ENCODE measurements at places on chromosomes 1 and 21.
A peak's percentile ranks its signal among the peaks of the same experiment; 100 is the strongest.

GRCh38 chr21:15276243-15276642 lies 211.4 kb upstream of the NRIP1 start:
- no peak for DNase-seq

- peak; percentile 46 for DNase-seq
These were observed 43.2 kb downstream of the C1orf198 start for GRCh38 chr1:230824919-230825721.

- DNase-seq, result no peak
These were observed 105.5 kb upstream of the TARDBP start for GRCh38 chr1:10906866-10907519.

- DNase-seq, result no peak
These were observed 17.2 kb upstream of the NFASC start for GRCh38 chr1:204853436-204853835.

- no peak for DNase-seq
These were observed 36.2 kb downstream of the KCTD3 start for GRCh38 chr1:215603319-215603718.

DNA sequence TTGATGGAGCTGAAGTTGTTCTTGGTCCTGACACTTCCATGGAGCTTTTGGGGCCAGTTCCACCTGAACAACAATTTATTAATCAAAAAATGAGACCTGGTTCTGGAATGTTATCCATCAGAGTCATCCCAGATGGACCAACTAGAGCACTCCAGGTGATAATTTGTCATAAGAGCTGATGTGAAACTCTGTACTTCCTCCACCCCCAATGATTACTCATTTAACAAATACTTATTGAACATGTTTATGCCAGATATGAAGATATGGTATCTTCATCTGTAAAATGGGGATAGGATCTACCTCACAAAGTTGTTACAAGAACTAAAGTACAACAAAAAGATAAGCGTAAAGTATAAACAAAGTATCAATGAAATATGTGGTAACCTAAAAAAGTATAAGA lies 153.2 kb downstream of the VPS13D start:
- DNase-seq, result no peak

DNA sequence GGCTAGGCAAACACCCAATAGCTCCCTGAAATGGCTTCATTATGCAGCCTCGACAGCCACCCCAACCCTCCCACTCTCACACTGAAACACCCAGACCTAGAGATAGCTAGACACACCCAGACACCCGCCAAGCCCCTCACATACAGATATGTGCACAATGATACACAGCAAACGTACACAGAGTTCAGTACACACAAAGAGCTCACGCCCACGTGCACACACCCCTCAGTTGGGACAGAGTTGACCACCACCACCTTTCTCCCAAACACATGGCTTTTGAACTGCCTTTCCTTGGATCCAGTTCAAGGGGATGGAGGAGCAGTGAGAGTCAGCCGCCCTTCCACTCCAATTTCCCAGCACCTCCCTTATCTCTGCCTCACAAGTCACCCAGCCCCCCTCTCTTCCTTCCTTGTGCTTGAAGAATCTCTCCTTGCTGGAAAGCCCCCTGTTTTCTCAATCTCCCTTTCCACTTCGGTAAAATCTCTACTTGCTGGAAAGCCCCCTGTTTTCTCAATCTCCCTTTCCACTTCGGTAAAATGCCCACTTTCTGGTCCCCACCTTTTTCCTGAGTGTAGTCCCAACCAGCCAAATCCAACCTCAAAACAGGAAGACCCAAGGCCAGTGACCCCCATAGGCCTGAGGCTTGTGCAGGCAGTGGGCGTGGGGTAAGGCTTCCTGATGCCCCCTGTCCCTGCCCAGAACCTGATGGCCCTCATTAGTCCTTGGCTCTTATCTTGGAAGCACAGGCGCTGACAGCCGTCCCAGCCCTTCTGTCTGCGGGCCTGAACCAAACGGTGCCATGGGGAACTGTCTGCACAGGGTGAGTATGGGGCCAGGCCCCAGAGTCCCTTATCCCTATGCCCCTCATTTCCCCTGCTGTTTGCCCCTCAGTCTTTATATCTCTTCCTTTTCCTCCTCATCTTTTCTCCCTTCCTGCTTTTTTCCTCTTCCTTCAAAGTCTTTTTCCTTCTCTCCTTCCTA lies at the start of gene ACKR1:
TSS of gene ACKR1 (plus strand) at position 715 of the 981 bp plus-strand sequence. CDS start at position 800, 85 bp downstream.
- DNase-seq, result no peak

GRCh38 chr1:237239248-237239647 lies 197.3 kb downstream of the RYR2 start:
- no peak for DNase-seq

DNA sequence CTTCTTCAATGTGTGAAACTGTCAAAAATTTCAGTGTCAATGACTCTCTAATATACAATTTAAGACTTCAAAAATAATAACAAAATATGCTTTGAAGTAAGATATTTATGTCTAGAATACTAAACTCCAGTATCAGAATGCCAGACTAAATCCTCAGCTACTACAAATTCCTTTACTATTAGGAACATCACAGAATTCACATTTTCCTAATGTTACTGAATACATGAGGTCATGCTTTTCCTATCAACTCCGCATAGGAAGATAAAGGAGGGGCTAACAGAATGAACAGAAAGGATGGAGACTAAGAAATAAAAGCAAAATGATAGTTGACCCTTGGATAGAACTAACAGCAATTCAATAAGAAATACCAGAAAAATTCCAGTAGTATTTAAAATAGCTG lies 292.7 kb downstream of the SDCCAG8 start:
- DNase-seq, result no peak

DNA sequence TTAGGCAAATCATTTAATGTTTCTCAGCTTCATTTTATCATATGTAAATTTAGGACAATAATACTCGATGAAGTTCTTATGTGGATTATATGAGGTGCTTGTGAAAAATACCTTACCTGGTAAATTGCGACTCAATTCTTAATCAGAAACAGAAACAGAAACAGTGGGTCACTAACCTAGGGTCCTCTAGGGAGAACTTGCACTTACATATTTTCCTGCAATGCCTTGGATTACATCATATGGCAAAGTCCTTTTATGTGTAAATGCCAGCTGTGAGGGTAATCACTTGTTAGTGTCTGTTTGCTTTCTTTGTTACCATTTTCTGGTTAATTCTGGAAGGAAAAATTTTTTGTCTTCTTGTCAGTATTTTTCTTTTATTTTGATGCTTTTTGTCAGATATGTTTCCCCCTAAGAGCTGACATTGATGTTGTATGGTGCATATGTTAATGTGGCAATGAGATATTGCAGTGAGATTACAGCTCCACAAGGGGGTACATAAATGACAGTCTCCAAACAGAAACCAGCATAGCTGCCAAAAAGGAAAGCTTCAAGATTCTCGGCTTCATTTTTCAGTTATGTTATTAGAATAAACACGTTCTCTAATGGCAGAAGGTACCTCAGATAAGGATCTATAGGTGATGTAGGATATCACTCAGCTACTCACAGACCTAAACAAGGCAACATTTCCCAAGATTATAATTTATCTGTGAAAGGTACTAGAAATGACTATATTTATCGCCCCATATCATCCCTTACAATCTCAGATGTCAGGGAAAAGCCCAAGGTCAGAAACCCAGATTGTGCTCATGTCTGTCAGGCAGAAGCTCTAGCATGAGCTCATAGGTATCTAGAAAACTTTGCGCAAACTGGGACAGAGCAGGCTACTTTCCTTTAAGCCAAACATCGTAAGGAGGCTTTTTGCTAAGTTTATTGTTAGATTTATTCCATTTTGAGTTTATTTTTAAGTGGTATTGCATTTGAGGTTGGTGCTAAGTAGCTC lies 119.9 kb downstream of the FASLG start:
- no peak for DNase-seq

GRCh38 chr1:151325646-151326429 lies 1.4 kb downstream of the PI4KB start:
- DNase-seq, result no peak

- DNase-seq, result no peak
These were observed 142.0 kb upstream of the PDE4B start for GRCh38 chr1:65650682-65651081.

DNA sequence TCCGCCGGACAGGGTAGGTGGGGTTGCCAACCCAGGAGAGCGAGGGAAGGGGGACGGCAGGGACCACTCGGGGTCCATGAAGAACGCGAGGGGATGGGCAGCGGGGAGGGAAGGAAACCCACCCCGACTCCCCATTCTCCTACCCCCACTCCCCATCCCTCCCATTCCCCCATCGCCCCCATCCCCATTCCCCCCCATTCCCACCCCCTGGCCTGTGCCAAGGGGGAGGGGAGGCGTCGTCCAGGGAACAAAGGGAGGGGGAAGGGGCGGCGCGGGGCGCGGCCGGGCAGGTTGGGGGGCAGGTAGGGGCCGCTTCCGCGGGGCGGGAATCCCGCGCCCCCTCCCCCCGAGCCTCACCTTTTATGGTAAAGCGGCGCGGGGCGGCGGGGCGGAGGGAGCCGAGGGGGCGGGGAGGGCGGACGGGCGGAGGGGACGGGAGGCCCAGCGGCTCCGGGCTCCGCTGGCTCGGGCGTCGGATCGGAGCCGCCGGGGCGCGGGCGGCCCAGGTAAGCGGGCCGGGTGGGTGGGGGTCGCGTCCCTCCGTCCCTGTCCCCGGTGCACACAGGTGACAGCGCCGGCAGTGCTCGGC lies at the start of gene FBLIM1:
TSS of gene FBLIM1 (plus strand) at position 453 of the 589 bp plus-strand sequence. CDS start 6,189 bp downstream, outside the sequence.
- DNase-seq, result no peak

Data from vagina (tissue), 2 donors.